Activated CD8-positive, alpha-beta T cell treated with anti-CD3 and anti-CD28 coated beads, Interleukin-2, amount 10 ng/mL, durations not matched to agents 7 days and 5 days (primary cell): ENCODE measurements at places on chromosomes 11 and 22. TPM values are rescaled to one million over a fixed set of nuclear protein-coding genes. Genes with fewer than 3 reads are reported as not detected.

GDPD4 gene
- not detected for total RNA-seq

TRIM49C gene
- total RNA-seq = not detected

PHLDA2 gene
- 1.3 TPM for total RNA-seq

DNA sequence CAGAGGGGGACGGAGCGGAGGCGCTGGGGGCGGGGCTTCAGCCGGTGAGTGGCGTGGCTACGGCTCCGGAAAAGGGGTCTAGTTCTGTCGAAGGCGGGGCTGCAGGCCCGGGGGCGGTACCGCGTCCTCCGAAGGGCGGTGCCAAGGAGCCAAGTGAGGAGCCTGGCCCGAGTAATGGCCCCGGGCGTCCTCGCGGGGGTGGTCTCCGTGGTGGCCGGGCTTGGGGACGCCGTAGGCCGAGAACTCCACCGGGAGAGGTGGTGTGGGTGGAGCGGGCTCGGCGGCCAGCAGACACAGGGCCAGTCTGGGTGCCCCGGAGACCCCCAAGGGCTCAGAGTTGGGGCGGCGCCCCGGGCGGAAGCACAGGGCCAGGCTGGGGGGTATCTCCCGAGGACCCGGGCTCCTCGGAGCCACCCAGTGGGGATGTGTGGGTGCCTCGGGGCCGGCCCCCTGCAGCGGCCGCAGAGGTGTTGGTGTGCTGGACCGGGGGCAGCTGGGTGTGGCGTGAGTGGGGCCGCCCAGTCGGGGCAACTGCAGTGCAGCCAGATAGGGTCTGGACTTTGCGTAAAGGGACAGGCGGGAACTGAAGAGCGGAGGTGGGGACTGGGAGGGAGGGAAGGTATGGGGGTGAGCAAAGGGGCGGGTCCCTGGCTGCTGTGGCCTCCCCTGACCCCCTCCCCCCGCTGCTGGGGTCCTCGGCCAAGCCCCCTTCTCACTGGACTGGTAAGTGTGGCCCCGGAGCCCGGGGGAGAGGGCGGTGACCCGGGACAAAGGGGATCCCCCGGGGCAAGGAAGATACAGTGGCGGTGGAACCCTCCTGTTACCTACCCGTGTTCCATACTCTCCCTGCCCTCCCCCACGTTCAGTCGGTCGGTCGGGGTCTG, 838 bp downstream of the FKBP2 start:
- DNase-seq = peak; percentile 100

GRCh38 chr11:87454241-87454640, 416.5 kb downstream of the TMEM135 start:
- no peak for DNase-seq

DNA sequence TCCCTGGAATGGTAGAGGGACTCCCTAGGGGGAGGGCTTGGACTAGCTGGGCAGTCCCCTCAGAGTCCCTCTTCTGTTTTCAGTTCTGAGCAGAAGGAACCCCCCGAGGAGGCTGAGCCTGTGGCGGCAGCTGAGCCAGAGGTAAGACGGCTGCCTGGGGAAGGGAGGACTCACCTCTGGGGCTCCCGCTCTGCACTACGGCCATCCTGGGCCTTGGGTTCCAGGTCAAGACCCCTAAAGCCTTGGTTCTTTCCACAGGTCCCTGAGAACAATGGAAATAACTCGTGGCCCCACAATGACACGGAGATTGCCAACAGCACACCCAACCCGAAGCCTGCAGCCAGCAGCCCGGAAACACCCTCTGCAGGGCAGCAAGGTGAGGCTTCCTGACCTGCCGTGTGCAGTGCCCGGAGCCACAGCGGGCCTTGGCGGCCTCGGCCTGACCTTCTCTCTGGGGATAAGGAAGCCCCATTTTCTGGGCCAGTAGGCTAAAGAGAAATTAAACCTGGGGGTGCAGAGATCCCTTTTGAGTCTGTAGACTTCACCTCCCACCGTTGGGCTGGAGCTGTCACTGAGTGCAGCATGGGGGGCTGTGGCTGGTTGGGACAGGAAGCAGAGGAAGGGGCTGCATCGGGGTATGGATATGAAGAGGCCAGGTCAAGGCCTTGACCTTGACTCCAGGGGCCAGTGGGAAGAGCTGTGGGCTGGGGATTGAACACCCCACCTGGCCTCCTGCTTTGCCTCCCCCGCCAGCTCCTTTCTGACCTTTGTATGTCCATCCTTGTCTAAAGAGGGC, 15.0 kb downstream of the INCENP start:
- no peak for DNase-seq

DNA sequence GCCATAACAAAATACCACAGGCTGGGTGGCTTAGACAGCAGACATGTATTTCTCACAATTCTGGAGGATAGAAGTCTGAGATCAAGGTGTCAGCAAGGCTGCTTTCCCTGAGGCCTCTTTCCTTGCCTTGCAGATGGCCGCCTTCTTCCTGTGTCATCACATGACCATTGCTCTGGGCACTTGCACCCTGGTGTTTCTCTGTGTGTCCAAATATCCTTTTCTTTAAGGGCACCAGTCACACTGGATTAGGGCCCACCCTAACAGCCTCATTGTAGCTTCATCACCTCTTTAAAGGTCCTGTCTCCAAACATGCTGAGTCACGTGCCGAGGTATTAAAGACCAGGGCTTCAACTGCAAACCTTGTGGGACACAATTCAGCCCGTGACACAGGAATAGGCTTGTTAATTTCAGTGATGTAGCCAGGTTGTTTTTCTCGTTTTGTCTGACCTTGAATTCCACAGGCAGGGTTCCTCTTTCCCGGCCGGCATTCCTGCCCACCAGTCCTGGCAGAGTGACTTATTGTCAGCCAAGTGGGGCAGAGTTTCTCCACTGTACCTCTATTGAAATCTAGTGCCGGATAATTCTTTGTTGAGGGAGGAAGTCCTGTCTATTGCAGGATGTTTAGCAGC, 100.1 kb downstream of the KCNQ1OT1 start:
- DNase-seq = no peak

DNA sequence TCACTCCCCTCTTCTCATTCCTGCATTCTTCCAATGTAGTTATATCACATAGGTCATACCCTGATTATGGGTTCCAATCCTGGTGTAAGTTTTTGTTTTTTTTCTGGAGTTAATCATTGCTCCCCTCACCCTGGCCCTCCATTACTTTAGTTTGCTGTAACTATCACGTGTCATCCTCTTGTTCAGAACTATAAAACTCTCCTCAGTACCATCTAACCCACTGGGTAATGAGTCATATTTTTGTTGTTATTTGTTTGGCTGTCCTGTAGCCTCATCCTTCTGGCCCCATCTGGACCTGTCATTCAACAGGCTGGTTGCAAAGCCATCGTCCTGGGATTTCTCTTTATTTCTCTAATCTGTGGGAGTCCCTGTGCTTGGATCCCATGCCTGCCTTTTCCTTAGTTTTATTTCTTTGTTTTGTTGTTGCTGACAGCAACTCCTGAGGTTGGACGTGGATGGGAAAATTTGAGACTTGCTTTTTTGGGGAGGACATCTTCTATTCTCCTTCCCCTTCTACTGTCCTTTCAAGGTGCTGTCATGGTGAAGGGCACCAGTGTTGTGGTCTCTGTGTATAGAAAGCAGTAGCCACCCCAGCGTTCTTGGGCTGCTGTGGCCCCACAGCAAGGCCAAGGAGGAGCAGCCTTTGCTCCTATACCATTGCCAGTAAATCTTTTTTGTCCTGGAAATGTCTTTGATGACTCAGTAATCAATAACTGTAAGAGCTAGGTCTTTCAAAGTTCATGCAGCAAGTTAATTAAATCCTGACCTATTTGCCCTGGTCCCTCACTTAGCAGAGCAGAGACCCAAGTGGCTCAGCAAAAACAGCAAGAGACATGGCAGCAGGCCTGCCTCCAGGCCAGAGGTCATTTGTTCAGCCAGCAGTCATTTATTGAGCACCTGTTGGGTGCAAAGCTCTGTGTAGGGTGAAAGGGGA, 82.5 kb downstream of the C22orf31 start:
- no peak for DNase-seq

GRCh38 chr11:104370478-104370877, 206.5 kb upstream of the PDGFD start:
- DNase-seq = no peak

DNA sequence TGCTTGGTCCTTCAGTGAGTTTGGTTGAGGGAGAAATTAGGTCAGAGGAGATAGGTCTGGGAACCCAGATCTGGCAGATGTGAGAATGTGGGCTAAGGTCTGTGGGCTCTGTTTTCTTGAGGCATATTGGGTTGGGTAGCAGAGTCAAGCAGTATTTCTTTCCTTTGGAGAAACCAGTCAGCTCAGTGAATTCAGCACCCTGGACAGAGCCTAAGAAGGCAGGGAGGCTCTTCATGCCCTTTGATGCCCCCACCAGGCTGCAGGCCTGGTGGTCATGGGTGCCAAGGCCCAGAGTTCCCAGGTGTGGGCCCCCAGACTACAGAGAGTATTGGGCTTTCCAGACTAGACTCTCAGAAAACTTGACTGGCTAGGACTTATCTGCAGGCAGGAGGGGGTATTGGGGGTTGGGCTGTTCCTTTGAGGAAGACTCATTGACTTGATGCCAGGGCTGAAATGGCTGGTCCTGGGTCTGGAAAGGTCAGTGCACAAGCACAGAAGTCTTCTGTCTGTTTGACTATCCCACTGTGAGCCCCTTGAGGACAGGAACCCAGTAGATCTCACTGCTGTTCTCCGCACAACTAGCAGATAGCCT, 45.3 kb upstream of the NECTIN1 start:
- peak; percentile 52 for DNase-seq

- no peak for DNase-seq
Measured at GRCh38 chr11:57213342-57214097, 23.5 kb downstream of the APLNR start.

DNA sequence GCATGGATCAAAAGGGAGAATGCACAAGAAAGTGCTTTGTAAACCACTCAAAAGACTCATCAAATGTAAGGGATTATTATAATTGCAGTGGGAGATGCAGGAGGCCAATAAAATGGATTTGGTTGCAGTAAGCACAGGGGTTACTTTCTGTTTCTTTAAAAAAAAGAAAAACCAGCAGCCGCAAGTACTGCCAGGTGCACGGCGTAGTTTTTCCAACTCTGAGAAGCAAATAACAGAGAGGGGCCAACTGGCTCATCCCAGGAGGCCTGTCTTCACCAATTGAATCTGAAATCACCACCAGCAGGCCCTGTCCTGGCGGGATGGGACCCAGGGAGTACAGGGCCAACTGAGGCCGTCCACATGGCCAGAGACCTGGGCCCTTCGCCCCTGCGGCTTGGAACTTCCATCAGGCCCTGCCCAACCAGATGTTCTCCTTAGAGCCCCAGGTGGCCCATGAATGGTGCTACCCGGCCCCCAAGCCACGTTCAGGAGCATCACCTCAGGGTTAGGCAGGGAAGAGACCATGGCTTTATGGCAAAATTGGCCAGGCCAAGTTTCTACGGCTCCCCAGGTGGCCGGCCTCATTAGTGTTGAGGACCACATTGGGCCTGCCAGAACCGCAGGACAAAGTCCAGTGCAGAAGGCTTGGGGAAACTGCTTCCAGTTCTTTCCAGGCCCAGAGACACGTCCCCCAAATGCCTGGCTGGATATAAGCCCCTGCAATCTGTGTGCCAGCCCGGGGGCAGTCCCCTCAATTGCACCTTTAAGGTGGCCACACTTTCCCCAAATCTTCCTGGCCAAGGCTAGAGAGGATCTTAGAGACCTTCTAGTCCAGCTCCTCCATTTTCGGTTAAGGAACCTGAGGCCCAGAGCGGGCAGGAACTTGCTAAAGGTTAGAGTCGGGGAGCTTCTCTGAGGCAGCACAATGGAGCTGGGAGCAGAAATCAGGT, 61.7 kb downstream of the CHRDL2 start:
- no peak for DNase-seq

DNA sequence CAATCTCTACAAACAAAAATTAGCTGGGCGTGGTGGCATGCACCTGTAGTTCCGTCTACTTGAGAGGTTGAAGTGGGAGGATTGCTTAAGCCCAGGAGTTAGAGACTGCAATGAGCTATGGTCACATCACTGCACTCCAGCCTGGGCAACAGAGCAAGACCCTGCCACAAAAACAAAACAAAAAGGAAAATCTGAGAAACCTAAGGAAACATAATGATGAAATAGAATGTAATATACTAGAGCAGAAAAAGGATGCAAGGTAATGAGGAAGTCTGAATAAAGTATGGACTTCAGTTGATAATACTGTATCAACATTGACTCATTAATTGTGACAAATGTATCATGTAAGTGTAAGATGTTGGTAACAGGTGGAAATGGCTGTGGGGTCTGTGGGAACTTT, 8.1 kb downstream of the NPAS4 start:
- no peak for DNase-seq

DNA sequence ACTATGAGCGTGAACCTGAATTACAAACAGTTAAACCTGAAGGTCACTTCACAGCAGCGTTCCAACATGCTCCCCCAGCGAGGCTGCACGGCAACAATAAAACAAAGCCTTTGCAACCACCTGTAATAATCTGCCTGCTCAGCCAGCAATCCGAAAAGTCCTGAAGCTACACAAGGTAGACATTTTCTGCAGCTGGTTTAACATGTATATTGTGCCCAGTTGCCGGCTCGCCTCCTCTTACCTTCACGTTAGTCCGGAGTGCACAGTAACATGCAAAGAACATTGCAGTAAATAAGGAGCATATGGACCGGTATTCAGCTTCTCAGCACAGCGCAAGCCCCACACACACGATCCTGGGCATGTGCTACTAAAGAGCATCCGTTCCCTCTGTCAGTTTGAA, 704.3 kb downstream of the DLG2 start:
- DNase-seq = no peak

- no peak for DNase-seq
Measured at GRCh38 chr22:29149841-29150555, 55.7 kb upstream of the EMID1 start.

DNA sequence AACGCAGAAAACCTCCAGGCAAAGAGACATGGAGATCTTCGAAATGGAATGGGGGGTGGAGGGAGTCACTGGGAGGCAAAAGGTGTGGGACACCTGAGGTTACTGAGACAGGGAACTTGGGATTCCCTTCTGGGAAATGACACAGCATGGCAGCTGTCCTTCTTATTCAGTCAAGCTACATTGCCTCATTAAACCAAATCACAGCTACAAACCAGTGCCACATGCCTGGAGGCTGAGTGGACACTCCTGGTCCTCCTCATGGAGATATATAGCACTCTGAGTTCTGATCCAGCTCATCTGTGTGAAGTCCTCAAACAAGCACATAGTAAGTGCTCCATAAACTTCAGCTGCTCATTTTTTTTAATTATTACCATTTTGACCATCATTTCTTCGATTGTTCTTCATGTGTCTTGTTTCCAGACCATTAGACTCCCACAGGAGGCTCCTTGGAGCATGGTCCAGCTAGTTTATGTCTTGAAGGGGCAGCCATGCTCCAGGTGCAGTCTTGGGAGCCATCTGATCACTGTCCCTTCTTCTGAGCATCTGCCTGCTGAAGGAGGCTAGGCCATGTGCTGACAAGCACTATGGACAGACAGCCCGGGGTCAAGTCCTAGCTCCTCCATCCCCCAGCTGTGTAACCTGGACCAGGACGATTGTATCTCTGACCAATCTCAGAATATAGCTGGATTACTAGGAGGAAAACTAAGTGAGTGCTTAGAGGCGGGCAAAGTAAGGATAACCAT, 9.7 kb upstream of the FXYD2 start:
- DNase-seq = peak; percentile 18

DNA sequence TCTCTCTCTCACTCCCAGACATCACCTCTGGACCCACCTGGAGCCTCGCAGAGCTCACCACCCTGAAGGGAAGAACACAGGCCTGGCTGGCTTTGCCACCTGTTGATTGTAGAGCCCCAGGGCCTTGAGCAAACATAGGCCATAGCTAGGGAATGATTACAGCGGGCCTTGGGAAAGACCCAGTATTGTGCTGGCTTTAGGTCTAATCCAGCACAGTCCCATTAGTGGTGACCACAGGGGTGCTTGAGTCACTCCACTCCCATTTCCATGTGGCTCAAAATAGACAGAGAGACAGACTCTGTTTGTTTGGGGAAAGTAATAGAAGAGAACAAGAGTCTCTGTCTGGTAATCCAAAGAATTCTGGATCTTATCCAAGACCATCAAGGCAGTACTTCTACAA, 42.7 kb upstream of the FAM181B start:
- no peak for DNase-seq
